SW480 (cell line): ENCODE measurements at places on chromosomes 5 and 9.
A peak's percentile ranks its signal among the peaks of the same experiment; 100 is the strongest.

DNA sequence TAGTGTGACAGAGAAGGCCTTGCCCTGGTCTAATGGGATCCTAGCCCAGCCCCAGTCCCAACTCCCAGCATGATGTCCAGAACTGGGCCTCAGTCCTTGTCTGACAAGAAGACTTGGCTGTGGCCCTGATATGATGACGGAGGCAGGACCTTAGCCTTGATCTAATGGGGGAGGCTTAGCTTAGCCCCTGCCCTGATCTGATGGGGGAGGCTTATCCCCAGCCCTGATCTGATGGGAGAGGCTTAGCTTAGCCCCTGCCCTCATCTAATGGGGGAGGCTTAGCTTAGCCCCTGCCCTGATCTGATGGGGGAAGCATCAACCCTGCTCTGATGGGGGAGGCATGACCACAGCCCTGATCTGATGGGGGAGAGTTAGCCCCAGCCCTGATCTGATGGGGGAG lies 3.7 kb downstream of the PKN3 start:
- no peak for DNase-seq

DNA sequence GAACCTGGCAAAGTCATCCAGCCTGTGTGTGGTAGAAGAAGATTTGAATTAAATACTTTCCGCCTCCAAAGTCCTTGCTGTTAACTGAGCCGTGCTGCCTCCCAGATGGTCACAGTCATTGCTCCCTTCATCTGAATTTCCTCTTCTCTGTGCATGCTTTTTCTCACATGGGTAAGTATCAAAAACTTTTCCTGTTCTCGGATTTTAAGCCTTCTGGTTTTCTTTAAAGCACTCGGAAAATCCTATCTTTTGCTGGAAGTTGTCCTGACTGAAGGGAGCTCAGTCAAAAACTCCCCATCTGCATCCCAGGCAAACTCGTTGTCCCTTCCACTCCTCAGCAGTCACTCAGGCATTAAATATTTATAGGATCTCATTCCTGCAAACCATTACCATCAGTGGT lies 290.0 kb upstream of the PIK3R1 start:
- no peak for DNase-seq

DNA sequence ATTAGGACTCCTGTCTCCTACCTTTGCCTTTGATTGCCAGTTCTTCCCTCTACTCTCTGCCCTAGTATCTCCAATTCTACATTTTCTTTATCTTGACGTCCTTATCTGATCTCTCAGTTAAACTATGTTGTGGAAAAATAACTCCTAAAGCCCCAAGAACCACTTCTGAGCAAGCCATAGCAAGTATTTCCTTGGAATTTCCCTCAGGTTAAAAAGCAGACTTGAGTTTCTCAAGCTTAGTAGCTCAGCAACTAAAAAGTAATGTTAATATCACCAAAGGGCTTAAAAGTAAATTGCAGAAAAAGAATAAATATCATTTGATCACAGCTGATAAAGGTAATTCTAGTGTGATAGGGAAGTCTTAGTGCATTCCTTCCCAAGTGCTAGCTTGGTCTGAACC lies 13.2 kb upstream of the HSPB3 start:
- no peak for DNase-seq

- no peak for DNase-seq
Observed at GRCh38 chr9:16241231-16241630, 629.2 kb downstream of the BNC2 start.

GRCh38 chr9:95755421-95755730 lies 120.1 kb upstream of the ERCC6L2 start:
- no peak for DNase-seq

- peak; percentile 7 for DNase-seq
Observed at GRCh38 chr5:18985171-18985758, 1002.7 kb downstream of the CDH18 start.

DNA sequence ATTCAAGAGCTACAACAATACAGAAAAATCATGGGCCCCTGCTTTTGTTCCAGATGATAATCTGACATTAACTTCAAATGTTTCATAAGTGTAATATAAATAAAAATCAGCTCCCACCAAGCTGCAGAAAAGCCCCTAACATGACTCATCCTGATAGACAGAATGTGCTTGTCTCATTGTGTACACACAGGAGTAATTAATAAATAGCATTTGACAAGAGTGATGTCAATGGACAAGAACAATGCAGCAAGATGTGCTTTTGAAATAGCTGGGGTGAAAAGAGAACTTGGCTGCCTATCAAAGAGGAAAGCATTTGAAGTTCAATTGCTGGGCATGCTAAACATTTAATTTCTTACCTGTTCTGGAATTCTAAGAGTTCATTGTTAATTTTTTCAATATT lies 79.2 kb downstream of the DNAH5 start:
- no peak for DNase-seq

- DNase-seq: no peak
Observed at GRCh38 chr5:110644357-110644756, 82.1 kb downstream of the TMEM232 start.
